ENCODE measurements at places on chromosomes 5 and 9.

- DNase-seq: no peak
These were observed 98.5 kb downstream of the COL5A1 start for GRCh38 chr9:134740071-134740470.

DNA sequence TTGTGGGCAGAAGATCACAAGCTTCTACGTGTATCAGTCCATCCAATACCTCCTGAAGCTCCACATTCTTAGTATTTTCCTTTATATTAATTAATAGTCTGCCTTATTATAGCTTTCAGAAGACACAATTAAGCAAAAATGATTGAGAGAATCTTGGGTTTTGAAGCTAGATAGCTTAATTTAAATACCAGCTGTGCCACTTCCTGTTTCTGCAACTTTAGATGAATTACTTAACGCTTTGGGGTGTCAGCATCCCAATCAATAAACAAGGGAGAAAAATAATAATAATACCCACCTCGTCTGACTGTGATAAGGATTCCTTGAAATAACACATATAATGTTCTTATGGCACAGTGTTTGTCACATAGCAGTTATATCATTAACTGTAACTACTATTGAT lies 44.7 kb upstream of the HTR4 start:
- DNase-seq: no peak

DNA sequence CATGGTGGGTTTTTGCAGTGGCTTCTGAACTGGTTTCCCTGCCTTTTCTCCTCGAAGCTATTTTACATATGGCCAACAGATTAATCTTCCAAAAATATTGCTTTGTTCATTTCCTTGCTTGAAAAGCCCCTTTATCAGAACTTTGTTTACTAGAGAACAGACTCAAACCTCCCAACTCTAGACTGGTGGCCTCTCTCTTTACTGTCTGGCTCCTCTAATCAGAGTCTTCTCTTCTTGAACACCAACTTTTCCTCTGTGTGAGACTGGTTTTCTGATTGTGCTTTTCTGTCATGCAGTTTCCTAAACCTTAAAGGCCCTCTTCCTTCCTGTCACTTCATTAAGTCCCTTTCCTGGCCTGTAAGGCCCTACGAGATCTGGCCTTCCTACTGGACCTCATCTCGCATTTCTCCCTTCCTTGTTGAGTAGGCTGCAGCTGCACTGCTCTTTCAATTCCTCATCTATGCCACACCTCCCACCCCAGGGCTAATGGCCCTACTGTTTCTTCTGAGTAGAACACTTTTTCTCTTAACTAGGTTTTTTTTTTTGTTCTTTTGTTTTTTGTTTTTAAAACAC lies 5.7 kb downstream of the C9orf43 start:
- DNase-seq: no peak

- no peak for DNase-seq
These were observed 43.7 kb upstream of the TTC1 start for GRCh38 chr5:159965031-159965837.

DNA sequence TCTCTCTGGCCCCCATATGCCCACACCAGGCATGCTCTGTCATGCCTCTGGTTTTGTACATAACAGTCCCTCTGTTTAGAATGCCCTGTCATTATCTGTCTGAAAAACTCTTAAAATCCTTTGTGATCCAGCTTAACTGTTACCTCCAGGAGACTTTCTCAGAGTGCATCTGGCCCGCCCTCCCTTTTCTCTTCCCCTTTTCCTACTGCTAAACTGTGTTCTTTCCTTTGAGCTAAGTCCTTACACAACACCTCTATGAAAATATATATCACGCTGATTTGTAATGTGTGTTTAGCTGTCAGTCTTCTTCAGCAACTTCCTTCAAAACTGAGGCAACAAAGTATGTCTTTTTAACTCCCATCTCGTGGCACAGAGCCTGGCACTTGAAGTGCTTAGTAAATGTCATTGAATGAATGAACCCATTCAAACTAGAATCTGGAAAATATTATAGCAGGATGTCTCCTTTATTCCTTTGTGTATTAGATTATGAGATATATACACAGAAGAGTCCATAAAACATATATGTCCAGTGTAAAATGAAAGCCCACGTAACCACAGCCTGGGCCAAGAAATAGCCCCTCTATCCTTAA lies 166.2 kb upstream of the KLF9 start:
- no peak for DNase-seq

- no peak for DNase-seq
These were observed at the start of gene C9 for GRCh38 chr5:39364367-39364766. Gene C9 (minus strand): TSS chr5:39364495. CDS start chr5:39364464, 31 bp downstream.

- DNase-seq: no peak
These were observed 153.6 kb downstream of the GLIS3 start for GRCh38 chr9:4146293-4146692.

DNA sequence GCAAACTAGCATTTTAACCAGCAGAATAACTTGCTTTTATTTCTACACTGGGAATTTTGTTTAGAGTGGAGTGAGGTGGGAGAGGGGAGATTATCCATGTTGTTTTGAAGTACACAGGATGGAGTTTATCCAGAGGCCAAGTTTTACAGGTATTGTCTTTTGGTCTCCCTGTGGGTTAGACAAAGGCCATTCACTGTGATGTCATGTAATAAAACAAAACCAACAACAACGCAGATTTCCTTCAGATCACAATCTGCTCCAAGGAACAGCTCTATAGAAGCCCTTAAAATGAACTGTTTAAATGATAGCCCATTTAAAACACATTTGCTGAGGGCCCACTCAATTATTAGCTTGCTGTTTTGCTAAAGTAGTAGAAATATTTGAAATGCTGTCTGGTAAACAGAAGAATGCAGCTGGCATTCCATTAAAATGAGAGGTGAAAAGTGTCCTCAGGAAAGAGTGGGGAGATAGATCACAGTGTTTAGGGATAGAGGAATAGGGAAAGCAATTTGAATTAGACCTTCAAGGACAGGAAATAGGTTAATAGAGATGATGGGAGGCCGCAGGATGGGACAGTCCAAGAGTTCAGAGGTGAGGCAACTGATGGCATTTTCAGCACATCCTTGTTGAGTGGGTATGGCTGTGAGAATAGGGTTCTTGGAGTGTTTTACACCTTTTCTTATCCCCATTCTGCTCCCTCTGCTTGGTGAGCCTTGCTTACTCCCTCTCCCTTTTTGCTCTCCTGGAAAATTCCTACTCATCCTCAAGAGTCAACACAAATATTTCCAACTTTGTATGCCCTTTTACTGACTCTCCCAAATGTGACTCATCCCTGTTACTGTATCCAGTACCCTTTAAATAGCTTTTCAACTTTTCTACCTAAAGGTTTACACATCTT lies 140.1 kb upstream of the NR3C1 start:
- no peak for DNase-seq

Data from BJ (cell line).